Hematopoietic multipotent progenitor cell treated with erythropoietin and hydrocortisone succinate and interleukin-3 and kit ligand, for 15 days (in vitro differentiated cells): ENCODE measurements at places on chromosomes 7 and 10.

DNA sequence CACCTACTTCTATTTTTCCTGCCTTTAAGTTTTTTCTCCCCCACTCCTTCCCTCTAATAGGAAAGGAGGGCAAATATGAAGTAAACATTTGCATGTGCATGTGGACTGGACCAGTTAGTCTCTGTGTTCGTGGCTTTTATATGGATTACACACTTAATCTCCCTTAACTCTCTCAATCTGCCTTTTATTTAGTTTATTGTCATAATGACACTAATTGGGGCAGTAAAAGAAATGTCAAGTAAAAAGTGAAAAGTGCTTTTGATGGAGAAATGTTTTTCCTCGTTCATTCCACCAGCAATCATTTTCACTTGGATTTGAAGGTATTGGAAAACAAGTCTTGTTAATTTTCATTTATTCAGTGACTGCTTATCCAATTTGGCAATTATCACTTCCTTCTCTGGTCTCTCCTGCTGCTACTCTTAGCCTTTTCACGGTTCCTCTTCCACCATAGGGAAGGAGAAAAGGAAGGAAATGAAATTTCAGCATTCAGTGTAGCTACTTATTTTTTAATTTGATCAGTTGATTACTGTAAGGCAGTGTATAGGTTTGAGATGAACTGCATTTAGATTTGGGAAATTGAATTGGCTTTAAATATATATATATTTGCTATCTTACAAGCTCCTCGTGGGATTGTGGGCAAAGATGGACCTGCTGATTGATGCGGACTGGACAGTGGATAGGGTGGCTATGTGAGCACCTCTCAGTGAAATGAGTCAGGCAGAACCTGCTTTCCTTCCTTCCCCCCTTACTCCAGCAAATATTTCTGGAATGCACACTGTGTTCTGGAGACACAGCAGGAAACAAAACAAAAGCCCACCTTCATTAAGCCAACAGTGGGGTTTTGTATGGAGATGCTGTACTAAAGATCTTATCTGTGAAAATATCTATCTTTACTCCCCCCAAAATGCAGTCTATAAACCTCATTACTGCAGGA is 77.5 kb downstream of the LRRC4 start:
- no peak for DNase-seq

- no peak for DNase-seq
Observed at GRCh38 chr10:77932016-77932715, 5.6 kb upstream of the DLG5 start.

DNA sequence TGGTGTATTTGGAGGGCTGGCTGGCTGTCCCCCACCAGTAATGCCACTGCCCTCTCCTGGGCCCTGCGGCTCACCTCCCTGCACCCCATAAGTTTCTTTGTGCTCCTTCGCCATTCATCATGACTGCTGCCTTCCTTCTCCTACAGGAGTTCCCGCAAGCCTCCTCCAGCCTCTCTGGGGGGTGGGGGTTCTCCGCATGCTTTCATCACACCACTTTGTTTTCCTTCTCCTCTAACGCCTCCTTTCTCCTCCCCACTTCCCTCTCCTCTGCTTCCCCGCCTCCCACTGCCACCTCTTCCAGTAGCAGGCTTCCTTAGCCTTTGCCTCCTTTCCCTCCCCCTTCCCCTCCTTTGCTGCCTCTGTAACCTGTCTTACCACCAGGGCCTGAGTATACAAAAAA is 58.1 kb downstream of the PAX2 start:
- no peak for DNase-seq

DNA sequence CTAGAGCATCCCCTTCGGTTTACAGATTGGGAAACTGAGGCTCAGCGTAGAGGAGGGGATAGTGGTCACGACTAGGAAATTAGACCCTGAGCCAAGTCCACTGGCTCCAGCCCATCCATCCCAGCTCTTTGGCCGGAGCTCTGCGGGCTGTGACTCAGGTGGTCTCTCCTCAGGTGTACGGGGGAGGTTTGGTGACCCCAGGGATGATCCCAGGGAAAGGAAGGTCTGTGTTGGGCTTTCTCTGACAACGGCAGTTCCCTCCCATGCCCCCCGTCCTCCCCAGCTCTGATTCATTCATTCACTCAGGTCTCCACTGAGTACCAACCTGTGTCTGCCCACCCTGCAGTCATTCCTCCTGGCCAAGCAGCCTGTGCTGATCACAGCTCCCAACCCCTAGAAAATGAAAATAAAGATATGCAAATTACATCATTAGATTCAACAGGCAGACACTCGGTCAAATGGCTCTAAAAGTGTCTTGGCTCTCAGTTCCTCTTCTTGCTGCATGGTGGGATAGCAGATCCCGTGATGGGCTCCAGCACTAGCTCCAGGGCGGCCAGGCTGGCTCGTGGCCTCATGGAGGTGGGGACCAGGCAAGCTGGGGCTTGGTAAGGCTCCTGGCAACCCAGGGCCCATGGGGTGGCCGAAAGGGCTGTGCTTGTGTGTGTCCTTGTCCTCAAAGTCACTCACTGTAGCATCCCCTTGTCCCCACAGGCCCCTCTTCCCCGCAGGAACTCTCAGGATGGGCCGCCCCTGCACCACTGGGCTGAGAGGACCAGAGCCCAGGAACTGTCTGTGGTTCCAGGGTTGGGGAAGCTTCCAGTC is 37.8 kb downstream of the CLRN3 start:
- no peak for DNase-seq

- DNase-seq, result no peak
Observed at GRCh38 chr7:50513166-50513871, 51.9 kb downstream of the DDC start.

DNA sequence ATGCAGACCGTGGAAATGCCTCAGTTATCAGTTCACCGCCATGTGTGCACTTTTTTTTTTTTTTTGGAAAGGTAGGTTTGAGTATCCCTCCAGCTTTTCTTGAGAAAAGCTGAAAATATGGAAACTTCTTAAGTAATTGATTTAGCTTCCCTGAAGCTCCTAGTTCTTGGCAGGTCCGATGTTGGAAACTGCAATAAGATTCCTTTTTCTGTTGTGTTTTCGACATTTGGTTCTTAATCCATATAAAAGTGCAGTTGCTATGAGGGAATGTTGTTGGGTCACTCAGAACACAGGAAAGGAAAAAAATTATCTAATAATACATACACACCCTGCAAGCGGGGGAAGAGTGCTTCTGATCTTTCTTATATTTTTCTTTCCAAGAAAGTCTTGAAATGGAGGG is 665.2 kb downstream of the INHBA start:
- no peak for DNase-seq

DNA sequence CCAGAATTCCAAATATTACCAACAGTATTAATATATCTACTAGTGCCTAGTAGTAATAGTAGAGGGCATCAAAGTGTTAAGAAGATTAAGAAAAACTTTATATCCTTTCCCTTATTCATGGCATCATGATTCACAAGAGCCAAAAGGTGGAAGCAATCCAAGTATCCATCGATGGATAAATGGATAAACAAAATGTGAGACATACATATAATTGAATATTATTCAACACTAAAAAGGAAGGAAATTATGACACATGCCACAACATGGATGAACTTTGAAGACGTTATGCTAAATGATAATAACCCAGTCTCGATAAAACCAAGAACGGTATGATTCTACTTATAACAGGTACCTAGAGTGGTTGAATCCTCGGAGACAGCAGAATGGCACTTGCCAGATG is 23.1 kb downstream of the CDCA7L start:
- DNase-seq, result no peak

DNA sequence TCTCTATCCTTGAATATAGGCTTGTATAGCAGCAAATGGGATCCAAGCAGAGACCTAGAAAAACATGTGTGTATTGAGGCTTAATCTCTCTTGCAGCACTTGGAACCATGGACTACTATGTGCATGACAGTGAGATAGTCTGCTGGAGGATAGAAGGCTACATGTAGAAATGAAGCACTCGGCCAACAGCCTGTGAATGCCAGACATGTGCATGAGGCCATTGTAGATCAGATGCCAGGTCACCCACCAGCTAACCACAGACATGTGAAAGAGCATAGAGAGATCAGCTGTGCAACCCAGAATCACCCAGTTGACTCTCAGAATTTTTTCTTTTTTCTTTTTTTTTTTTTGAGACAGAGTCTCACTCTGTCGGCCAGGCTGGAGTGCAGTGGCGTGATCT is 90.9 kb downstream of the NT5C2 start:
- DNase-seq, result no peak

GRCh38 chr7:80278737-80279136 is 144.1 kb downstream of the GNAI1 start:
- DNase-seq, result no peak

DNA sequence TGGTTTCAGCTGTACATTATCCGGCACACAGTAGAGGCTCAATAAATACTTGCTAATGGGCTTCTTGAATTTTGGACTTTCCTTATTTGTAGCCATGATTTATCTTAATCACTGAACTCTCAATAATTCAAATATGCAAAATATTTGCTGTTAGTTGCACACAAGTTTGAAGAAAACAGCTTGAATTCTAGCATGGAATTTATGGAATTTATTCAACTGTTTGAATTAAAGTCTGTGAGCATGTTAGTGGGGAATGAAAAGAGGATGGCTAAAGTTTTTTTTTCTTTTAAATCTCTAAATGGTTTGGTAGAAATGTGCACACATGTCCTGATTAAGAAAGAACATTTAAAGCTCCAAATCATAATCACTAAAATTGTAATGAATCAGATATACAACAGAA is 42.5 kb downstream of the SIRT1 start:
- DNase-seq, result no peak

DNA sequence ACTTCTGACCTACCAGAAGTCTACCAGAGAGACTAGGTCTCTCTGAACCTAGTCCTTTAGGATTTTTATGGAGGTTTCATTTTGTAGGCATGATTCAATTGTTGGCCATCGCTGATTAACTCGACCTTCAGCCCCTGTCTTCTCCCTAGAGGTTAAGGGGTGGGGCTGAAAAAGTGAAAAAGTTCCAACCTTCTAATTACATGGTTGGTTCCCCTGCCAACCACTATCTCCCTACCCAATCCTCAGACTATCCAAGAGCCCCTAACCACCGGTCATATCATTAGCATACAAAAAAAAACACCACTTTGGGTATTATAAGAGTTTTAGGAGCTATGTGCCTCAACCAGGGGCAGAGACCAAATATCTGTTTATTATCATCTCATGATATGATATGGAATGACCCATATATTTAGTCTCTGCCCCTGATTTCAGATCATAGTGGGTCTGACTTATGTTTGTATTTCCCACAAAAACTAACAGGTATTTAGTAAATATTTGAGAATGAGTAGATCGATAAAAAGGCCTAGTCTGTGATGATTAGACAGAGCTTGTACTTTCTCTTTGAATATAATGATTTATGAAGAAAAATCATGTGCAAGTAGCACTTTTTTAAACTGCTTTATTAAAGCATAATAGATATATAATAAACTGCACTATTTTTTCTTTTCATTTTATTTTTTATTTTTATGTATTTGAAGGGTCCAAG is 35.8 kb downstream of the DNAJC9 start:
- DNase-seq, result no peak

DNA sequence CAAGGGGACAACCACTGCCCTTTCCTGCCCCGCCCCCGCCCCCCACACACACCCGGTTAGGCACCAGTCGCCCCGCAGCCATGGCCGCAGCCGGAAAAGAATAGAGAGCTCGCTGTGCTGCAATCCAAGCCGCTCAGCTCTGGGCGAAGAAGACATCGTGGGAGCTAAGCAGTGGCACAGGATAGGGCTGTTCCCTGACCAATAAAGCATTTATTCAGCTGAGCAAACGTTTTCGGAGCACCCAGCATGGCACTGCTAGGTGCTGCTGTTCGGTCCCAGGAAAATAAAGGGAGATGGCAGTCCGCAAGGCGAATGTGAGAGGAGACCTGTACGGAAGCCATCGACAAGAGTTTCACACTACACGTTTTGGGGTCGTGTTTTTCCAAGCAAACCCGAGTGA is 18.3 kb downstream of the SKIDA1 start:
- no peak for DNase-seq

DNA sequence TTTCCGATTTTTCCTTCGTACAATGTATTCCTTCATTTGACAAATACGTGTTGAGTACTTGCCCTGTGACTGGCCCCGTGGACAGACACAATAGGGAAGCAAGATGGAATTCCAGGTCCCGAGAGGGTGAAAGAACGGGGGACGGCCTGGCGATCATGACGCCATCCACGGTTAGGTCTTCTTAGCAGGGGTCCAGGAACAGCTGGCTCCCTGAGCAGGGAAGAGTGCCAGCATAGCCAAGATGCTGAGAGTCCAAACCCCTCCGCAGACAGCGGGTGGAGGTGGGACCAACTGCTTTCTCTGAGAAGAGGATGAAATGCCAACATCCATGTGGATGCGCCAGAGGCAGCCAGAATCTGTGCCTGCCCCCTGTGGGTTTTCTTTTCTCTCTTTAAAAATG is 143.7 kb downstream of the DYNC2I1 start:
- DNase-seq, result no peak

- DNase-seq, result no peak
Observed at GRCh38 chr10:123140164-123140982, 4.6 kb downstream of the HMX3 start.

- peak; percentile 78 for DNase-seq
Observed at GRCh38 chr10:89391907-89392756, at the start of gene IFIT1. Gene IFIT1 (plus strand): TSS chr10:89392623. CDS start chr10:89392713, 90 bp downstream.

GRCh38 chr7:5776894-5777660 is 4.4 kb downstream of the RNF216 start:
- no peak for DNase-seq

GRCh38 chr10:33819206-33819605 is 484.7 kb upstream of the NRP1 start:
- DNase-seq, result no peak
